Suppressor macrophage treated with lipopolysaccharide for 4 hours (primary cell): ENCODE measurements at places on chromosomes 5 and 9.

- DNase-seq, result no peak
Observed at GRCh38 chr5:88226881-88227450, 41.7 kb downstream of the TMEM161B start.

DNA sequence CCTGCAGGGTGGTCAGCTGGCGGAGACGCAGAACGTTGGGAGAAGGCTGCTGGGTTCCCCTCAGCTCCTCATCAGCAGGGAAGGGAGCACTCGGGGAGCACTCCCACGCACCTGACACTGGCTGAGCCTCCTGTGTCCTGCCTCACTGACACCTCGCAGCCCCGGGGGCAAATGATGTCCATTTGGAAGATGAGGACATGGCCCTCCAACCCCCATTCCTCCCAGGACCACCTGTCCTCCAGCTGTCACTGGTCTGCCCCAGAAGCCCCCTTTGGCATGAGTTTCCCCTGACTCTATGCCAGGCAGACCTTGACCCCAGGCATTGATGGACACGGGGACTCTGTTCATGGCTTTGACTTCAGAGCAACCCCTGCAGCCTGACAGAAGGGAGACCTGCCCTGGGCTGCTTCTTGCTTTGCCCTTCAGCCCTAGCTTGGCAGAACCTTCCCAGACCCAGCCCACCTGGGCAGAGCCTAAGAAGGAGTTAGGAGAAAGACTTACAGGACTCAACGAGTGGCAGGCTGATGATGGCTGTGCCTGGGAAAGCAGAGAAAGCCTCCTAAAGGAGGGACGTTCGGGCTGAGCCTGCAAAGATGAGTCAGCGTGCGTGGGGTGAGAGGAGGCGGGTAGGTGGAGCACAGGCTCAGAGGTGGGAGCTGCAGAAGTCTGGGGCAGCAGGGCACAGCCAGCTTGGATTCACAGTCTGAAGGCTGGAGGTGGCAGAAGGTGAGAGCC lies 90.6 kb downstream of the LMX1B start:
- no peak for DNase-seq

GRCh38 chr9:33959725-33960124 lies 89.0 kb downstream of the UBAP2 start:
- DNase-seq, result no peak

- no peak for DNase-seq
Observed at GRCh38 chr5:103638979-103639378, 76.4 kb upstream of the NUDT12 start.

DNA sequence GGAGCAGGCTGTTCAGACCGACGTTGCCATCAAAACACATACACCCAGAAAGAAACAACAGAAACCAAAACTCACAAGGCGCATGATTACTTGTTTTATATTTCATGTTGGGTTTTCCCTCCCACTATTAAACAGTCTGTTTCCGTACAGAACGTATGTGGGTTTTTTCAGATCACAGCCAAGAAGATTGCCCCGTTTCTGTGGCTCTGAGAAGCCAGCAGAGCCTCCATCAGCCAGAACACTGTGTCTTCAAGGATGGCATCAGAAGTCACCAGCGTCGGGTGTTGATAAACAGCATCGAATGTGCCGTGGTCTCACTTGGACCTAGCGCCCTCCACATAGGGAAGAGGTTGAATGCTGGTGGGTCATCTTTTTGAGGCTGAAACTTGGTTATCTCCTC lies 42.8 kb downstream of the FAM78A start:
- DNase-seq, result no peak

GRCh38 chr5:133528841-133529240 lies 83.5 kb downstream of the FSTL4 start:
- DNase-seq, result no peak

DNA sequence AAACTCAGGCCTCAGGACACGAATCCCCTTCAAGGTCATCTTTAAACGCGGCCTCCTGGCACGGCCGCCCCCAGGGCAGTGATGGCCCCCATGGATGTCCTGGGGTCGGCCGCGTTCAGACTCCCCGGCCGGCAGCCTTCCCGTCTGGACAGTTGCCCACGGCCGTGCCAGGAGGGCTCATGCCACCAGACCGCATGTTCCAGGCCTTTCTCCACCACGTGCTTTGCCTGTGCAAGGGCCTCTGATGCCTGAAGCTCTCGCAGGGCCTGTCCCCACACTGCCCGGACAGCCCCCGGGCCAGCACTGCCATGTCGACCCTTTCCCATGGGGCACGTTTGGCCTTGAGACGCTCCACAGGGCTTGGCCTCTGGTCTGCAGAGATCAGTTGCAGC lies 34.6 kb downstream of the SLC9A3 start:
- no peak for DNase-seq

- no peak for DNase-seq
Observed at GRCh38 chr9:81492710-81493447, 196.5 kb downstream of the TLE1 start.

GRCh38 chr5:83931969-83932368 lies 211.3 kb upstream of the HAPLN1 start:
- no peak for DNase-seq

DNA sequence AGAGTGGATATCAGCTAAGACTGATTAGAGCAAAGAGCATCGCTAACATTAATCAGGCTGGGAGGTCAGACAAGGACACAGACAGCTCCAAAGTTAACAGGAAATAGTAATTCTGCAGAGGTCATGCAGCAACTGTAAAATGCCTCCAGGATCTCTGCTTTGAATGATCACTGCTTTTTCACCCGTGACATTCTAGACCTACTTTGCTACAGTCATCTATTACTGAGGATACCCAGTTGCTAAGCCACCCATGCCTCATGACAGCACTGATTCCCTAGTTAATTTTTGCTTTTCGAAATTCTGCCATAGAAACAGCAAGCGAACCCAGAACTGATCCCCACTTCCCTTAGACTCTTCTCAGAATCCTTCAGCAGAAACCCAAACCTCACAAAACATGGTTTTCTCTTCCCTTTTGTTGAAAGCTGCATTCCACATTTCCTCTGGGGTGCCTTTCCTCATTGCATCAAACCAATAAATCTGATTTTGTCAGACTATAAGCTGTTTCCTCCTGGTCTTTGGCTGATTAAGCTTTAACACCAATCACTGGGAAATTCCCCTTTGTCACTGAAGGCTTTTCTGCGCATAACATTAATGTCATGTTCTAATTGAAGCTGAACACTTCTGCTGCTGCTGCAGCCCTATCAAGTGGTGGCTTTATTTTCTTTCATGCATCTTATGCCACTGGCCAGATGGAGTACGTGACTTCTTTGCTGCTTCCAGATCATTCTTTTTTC lies 201.1 kb upstream of the CHD1 start:
- DNase-seq, result peak; percentile 48

- peak; percentile 37 for DNase-seq
Observed at GRCh38 chr9:114513055-114513958, 8.0 kb upstream of the WHRN start.

DNA sequence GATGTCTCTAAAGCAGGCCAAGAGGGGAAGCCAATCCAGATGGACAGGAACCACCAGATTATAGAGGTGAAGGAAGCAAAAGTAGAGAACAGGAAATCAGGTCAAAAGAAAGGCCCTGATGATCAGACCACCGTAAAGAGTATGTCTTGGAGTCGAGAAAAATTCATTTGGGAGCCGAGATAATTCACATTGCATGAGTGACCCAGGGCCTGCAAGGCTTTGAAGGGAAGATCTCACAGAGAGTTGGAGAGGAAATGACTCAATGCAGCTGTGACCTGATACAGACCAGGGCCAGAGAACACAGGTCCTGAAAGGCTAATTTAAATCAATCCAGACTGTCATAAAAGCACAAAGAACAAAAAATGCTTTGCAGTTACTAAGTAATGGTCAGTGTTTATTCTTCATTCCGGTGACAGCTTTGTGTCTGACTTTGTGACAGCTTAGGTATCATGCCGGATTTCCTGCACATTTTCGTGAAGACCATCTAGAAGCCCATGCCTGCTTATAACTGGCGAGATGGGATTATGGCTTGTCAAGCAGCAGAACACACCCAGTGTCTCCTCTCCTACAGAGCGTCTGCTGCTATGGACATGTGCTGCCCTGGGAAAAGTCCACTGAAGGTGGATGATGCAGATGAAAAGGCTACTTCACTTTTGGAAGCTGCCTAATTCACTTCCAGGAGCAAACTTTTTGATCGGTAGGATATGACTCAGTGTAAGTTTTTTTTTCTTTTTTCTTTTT lies 5.8 kb upstream of the ACTBL2 start:
- no peak for DNase-seq

DNA sequence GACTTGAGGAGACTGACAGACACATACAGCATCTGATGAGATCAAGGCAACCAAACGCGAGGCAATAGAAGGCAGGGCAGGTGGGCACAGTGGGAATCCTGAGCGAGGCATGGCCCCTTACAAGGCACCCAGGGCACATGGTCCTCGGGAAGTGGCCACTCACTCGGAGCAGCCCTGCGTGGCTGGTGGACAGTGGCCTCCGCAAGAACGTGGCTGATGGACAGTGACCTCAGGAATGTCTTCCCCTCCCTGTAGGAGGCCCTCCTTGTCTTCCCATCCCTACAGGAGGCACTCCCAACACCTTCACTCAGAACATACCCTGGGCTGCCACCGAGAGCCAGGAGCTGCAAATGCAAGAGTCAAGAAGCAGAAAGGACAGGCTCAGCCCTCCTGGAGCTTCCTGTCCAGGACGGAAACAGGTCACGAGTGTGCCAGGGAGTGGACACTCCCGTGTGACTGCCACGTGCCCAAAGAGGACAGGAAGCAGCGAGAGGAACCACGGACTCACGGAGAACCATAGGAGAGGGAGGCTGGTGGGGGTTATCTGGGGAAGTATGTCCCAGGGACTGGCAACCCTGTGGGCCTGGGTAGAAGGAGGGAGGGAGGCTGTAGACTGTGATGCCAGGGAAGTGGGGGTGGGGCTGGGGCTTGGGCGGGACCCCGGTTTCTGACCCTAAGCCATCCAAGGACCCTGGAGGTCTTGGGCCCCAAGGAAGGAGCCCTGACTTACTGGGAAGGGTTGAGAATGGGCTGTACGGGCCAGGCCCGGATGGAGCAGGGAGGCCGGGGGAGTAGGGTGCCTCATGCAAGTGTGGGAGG lies 321.9 kb upstream of the IRX4 start:
- DNase-seq, result no peak

DNA sequence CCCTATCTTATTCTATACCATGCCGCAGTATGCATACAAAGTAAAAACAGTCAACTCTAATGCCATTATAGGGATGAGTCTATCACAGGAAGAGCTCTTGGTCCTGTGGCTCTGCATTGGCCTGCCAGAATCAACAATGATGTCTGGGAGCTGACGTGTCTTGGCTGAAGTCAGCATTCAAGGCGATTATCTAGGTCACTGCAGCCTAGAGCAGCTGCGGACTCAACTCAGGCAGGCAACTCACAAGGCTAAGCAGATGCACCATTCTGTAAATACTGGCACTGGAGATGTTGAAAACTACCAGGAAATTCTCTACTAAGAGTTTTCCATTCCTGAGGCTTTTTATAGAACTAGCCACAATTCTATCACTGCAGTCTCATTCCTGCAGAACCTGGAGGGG lies 13.3 kb downstream of the SPATA9 start:
- DNase-seq, result no peak

DNA sequence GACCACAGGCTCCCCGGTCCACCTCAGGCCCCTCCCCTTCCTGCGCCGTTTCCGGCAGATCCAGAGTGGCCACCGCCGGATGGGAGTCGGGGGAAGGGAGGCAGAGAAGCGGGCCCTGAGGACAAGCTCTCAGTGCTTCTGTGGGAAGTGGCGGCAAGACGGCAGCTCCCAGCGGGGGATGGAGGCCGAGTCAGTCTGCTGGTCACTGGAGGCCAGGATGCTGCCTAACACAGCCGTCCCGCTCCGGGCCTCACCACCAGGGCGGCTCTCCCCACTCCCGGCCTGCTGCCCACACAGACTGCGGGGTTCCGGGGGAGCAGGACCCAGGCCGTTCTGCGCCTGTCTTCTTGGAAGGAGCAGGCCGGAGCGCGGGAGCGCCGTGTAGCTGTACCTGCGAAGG lies 31.4 kb downstream of the FXN start:
- DNase-seq, result no peak

GRCh38 chr5:114782869-114783268 lies 386.8 kb downstream of the TRIM36 start:
- no peak for DNase-seq

- DNase-seq, result no peak
Observed at GRCh38 chr5:143705381-143705780, 106.6 kb upstream of the HMHB1 start.

- DNase-seq, result no peak
Observed at GRCh38 chr9:17613758-17614157, 34.9 kb downstream of the SH3GL2 start.

GRCh38 chr9:132020272-132020671 lies 59.4 kb downstream of the MED27 start:
- no peak for DNase-seq

DNA sequence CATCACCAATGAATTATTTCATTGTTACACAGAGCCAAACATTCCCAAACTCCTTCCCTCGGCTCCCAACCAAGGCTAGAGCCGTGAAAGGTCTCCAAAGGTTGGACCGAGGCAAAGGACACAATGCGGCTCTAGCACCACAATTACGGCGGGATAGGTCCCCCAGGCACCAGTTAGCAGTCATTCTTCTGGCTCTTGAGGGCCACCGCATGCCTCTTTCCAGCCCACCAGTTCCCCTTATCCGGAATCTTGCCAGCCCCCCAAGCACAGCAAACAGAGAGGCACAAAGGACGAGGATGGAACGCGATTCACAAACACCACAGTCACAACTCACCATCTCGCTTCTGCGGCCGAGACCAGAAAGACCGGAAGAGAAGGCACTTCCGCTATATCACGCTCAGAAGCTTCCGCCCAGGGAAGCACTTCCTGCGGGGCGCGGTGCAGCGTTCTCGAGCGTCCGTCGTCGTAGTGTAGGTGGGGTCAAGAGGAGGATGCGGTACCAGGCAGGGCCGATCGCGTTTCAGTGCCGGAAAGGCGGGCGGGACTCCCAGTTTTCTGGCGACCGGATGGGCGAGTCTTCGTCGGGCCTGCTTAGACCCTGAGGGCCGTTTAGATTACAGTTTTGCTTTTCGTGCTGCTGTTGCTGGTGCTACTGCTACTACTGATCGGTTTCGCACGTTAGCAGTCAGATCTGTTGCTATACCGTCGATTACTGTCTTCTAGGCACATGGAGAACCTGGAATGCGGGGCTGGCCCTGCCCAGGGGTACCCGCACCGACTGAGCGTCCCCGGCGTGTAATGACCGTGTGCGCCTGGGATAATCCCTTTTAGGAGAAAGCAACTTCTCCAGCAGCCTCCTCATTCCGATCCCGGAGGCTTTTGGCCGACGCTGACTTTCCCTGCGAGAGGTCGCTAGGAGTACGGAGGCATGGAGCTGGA lies at the start of gene RPL37:
TSS of gene RPL37 (minus strand) at position 374 of the 939 bp plus-strand sequence. CDS start at position 337, 37 bp downstream.
- peak; percentile 98 for DNase-seq

GRCh38 chr5:83538786-83539462 lies 67.4 kb downstream of the VCAN start:
- DNase-seq, result peak; percentile 67
